ENCODE measurements at places on chromosomes 1 and 21.

DNA sequence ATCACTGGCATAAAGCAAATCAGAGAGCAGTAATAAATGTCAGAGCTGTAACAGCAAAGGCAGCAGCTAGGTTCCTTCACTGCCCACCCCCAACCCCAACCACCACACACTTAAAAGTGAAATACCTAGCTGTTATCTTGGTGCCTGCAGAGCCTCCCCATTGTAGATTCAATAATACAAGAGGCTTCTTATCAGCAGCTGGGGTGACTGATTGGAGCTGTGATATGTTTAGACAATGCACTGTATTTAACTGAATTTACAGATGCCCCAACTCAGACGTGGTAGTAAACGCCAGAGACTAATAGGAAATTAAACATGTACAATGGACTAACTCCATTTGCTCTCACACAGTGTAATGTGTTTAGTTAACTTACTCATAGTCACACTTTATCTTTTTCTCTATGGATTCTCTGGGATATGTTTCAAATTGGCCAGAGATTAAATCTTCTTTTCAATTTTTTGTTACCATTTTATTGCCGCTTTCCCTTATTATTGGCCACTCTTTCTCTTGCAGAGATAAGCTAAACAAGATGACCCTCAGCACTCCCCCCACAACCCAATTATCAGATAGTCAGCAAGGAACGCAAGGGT, 117.1 kb downstream of the ESRRG start:
- DNase-seq = no peak

GRCh38 chr1:145751491-145752037, 32.3 kb downstream of the CD160 start:
- no peak for DNase-seq

- no peak for DNase-seq
Observed at GRCh38 chr1:193438312-193438711, 251.9 kb upstream of the B3GALT2 start.

- no peak for DNase-seq
Observed at GRCh38 chr1:170354690-170355089, 177.3 kb upstream of the GORAB start.

- no peak for DNase-seq
Observed at GRCh38 chr1:228120857-228121489, 11.9 kb upstream of the MRPL55 start.

GRCh38 chr1:58156124-58156468, 390.4 kb downstream of the OMA1 start:
- DNase-seq = no peak

DNA sequence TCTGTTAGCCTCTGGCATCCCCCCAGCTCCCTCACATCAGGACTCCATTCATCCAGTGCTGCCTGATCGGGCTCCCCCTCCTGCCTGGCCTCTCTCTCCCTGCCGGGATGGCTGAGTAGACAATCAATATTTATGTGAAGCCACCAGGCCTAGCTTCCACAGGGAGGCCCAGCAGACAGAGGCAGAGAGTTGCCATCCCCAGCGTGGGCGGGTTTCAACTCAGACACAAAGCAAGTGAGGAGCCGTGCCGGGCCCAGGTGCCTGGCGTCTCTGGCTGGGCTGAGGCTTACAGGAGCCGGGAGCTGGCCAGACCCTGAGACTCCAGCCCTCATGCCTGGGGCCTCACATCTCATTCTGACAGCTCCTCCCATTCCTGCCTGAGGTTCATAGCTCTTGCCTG, 34.5 kb upstream of the ATP2B4 start:
- no peak for DNase-seq

DNA sequence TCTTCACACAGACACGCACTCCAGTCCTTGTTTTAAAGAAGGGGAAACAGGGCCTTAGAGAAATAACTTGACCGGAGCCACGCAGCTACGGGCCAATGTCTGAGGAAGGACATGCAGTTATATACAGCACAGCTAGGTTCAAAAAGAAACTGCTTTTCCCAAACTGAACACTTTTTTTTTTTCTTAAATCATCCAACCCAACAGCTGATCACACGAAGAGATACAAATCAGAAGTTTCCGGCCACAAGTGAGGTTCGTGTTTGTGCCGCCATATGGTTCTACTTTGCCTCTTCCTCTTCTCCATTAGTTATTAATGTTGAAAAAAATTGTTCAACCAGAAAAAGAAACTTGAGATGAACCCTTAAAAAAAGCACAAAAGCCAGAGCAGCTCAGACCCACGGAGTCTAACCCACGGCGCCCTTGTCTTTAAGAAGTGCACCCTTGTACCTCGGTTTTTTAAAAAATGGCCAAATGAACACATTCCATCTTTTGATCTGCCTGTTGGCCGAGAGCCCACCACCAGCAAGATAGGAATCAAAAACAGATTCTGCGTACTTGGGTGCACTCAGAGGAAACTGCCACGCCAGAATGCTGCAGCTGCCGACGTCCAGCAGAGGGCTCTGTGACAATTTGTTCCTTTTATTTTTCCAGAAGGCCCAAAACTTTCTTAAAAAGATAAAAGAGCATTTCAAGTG, 78.9 kb downstream of the SLC66A1 start:
- DNase-seq = peak; percentile 72

DNA sequence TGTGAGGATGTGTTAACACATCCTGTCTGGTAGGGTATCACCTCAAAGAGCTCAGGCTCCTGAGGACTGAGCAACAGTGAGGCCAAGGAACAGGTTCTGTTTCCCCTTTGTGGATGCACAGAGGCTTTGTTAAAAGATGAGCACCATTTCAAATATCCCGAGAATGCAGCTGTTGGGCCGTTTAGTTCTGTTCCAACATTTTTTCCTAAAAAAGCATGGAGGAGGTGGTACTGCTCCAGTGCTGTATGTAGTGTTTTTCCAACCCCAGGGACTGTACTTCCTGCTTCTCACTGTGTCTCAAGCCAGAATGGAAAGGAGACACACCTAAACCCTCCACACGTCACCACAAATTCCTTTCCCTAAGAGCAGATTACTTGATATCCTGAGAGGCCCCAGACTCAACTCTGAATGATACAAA, 53.8 kb upstream of the BCL10 start:
- no peak for DNase-seq

GRCh38 chr1:244104309-244105060, 53.4 kb downstream of the ZBTB18 start:
- DNase-seq = no peak

DNA sequence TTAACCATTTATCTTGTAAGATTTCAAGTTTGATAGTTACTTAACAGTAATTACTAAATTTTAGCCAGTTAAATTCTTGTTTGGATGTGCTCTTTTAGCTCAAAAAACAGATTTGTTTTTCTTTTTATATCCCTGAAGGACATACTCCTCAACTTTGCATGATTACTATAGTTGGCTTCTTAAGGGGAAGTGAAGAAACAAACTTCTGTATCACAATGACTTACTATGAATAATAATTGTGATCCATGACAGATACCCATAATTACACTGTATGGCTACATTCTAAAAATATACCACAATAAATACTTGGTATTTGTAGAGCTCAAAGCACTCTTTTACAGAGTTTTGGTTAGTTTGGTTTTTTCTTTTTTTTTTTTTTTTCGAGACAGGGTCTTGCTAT, 55.8 kb downstream of the IARS2 start:
- DNase-seq = no peak

- DNase-seq = no peak
Observed at GRCh38 chr21:35414507-35415139, 365.5 kb upstream of the RUNX1 start.

GRCh38 chr1:216046336-216046735, 376.9 kb downstream of the USH2A start:
- DNase-seq = no peak

DNA sequence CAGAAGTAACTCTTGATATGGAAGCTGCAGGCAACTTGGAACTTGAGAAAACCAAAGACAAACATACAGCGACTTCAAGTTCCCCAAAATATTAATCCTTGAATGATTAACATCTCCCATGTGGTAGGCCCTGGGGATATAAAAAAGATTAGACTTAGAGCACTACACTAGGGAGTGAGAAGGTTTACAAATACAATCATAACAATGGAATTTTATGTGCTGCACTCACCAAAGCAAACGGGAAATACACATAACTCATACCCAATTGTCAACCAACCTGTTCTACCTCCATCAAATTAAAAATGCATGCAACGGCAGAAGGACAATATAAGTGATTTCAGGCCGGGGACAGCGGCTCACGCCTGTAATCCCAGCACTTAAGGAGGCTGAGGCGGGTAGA, 3.7 kb downstream of the SMYD3 start:
- no peak for DNase-seq

GRCh38 chr1:213987422-213987926, 299 bp upstream of the PROX1 start:
- no peak for DNase-seq

DNA sequence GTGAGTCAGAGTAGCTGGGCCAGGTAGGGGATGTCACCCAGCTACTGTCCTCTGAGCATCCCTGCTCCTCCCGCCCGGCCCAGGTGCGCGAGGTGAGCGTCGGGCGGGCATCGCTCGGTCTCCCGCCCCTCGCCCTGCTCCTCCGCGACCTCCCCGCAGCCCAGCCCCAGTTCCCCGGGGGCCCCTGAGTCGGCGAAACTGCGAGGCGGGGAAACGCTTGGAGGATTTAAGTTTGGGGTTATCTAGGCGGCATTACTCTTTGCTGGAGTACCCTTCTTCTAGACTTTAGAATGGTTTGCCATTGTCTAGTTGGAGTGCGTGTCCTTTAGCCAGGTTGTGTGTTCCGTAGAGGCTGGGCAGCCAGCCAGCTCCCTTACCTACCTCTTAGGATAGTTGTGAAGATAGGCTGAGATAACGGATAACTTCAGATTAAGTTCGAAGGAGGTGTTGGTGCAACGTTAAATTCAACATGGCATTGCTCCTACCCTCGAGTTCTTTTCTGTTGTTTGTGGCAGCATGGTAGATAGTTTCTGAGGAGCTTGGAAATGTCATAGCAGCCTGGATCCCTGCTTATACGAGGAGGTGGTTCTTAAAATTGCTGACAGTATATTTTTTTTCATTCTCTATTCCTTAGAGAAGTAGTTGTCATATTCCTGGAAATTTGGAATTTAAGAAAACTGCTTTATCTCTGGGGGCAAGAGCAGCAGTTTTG, 697 bp downstream of the AGO3 start:
- no peak for DNase-seq

- no peak for DNase-seq
Observed at GRCh38 chr1:167832693-167833092, 81.2 kb downstream of the ADCY10 start.

DNA sequence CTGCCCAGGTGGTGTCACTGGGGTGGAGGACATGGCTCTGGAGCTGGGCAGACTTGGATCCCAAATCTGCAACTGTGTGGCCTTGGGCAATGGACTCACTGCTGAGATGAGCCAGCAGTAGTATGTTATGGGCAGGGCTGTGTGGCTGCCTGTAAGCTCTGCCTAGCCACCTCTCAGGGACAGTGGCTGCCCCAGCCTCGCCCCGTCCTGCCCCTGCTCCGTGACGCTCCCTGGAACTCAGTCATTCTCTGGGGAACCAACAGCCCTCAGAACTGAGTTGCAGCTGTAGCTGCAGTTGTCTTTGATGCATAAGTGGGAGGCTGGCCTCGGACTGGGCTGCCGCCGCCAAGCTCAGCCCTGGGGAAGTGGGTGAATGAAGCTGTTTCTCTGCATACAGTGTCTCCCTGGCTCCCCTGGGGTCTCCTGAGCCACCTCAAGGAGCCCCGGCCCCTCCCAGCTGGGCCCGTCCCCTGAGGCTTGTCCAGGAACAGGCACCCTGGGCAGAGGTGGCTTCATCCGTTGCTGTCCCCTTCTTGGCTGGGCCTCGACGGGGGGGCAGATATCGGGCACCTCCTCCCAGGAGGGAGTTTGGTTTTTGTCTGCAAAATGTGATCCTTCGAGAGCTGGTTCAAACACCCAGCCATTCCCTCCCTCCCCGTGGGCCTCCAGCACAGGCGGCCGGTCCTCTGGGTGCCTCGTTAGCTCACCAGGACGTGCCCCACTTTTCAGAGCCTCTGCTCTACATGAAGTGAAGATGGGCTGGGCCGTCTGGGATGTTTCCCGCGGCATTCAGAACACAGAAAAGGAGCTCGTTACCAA, 26.2 kb upstream of the PLCH2 start:
- DNase-seq = no peak

DNA sequence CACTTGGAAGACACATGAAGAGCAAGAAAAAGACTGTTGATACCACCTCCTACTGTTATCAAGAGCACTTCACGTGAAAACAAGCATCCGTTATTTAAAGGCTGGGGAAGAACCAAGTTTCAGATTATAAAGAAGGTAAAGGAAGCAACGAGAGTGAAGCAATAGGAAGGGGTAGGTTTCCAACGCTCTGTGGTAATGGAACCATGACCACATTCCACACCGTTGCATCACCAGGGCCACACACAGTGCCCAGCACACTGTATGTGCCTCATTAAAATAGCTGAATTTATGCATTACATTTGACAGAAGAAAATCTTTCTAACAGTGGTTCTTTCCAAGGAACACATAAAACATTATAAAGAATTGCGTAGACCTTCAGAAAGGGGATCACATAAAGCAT, 435.8 kb downstream of the MRPL39 start:
- no peak for DNase-seq

- no peak for DNase-seq
Observed at GRCh38 chr1:116470671-116471070, 97.6 kb downstream of the ATP1A1 start.

GRCh38 chr1:26122988-26123973, 11.7 kb downstream of the PDIK1L start:
- DNase-seq = no peak

- DNase-seq = no peak
Observed at GRCh38 chr1:7658099-7658498, 113.0 kb upstream of the VAMP3 start.

DNA sequence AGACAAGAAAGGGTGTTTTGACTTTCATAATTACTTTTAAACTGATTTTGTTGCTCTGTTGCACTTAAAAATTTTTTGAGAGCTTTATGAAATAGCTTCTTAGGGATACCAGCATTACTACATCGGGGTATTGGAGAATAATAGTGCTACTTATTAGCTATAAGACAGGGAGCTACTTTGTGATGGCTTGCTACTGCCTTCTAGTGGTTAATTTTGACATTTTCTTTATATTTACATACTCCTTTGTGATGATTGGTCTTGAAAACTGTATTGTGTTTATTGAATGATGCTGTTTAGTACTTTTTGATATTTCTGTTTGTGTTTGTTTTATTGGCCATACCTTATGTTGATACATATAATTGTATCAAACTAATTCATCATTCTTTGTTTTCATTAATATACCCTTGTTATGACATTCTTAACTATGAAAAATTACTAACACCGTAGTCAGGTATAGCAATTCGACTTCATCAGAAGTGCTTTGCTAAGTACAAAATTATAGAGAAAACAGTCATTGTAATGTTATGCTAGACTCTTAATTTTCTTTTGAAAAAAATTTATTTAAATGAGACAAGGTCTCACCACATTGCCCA, 85.5 kb downstream of the CLIC4 start:
- no peak for DNase-seq
